Suppressor macrophage treated with lipopolysaccharide for 1 hour (primary cell): ENCODE measurements at places on chromosomes 5 and 9.

DNA sequence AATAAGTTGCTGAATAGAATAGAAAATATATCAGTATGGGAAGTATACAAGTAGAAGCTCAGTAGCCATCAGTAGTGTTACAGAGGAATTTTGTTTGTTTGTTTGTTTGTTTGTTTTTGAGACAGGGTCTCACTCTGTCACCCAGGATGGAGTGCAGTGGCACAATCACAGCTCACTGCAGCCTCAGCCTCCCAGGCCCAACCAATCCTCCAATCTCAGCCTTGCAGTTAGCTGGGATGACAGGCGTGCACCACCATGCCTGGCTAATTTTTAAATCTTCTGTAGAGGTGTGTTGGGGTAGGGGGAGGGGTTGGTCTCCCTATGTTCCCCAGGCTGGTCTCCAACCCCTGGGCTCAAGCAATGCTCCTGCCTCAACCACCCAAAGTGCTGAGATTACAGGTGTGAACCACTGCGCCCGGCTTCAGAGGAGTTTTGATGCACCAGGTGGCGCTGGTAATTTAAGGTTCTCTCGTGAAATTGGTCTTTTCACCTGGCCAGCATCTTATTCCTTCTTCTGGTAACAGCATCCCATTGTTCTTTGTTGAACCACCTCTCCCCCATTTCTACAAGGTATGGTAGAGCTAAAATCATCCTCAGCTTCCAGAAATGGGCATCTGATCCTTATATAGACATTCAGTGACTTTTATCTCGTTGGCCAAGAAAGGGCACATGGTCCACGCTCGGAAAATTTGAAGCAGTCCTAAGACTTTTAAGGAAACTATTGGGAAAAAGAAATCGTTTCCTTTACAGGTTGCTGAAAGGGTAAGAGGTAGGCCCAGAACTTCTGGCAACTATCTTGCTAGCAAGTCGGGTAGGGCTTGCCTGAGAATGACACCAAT, 157.1 kb downstream of the ARRDC3 start:
- no peak for DNase-seq

DNA sequence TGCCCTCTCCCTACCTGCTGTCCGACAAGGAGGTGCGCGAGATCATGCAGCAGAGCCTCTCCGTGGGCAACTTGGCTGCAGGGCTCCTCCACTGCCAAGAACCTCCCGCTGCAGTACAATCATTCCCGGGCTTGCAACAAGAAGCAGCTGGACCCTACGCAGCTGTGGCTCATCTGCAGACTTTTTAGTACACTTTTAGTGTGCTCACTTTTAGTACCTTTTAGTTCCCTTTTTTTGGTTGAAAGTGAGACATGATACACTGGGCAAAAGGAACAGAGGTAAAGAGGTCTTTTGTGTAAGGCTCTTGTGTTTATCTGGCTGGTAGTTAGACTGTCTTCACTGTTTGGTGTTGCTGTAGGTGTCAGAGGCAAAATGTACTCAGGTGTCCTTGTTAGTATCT, 58.1 kb upstream of the SPTLC1 start:
- DNase-seq: no peak

- peak; percentile 83 for DNase-seq
These were observed 16.2 kb downstream of the TRIM7 start for GRCh38 chr5:181188700-181189362.

DNA sequence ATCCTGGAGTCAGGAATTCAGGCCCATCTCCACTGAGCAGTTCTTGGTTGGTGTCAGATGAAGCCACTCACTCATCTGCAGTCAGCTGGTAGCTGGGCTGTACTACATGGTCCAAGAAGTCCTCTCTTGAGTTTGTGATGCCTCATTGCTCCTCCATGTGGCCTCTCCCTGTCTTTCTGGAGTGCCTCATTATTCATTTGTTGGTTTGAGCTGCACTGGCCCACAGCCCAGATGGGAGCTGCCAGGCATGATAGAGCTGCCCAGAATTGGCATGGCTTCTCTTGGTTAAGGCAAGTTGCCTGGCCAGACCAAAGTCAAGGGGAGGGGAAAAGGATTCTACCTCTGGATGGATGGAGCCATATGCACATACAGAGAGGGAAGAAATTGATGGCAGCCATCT, 8.0 kb downstream of the PTCD2 start:
- no peak for DNase-seq

GRCh38 chr5:75510836-75511434, 494 bp downstream of the CERT1 start:
- peak; percentile 53 for DNase-seq

GRCh38 chr9:121751686-121752445, 100.4 kb downstream of the DAB2IP start:
- DNase-seq: no peak

DNA sequence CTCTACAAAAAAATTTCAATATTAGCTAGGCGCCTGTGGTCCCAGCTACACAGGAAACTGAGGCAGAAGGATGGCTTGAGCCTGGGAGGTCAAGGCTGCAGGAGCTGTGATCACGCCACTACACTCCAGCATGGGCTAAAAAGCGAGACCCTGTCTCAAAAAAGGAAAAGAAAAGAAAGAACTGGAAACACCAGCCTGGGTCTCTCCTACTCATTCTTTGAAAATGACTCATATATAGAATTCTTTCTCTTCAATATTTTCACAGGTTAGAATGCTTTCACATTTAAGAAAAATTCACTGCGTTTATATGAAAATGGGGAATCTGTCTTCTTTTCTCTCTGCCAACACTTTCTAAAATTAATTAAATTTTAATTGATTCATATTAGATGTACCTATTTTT, 115.6 kb downstream of the TRPM6 start:
- no peak for DNase-seq

DNA sequence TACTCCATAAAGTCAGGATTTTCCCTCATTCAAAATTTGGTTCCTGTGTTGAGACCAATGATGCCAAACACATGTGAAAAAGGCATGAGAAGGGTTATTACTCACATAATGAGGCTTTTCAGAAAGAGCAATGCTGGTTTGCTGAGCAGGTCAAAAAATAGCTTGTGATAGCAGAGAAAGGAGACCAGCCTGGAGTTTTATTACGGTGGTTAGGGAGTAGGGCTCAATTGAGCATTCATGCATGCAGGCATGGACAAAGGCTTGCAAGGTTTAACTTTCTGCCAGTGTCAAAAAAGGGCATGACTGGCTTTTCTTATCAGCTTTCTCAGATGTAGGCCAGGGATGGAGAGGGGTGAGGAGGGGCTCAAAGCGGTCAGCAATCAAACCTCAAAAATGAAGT, 628.3 kb downstream of the DNAH5 start:
- no peak for DNase-seq

DNA sequence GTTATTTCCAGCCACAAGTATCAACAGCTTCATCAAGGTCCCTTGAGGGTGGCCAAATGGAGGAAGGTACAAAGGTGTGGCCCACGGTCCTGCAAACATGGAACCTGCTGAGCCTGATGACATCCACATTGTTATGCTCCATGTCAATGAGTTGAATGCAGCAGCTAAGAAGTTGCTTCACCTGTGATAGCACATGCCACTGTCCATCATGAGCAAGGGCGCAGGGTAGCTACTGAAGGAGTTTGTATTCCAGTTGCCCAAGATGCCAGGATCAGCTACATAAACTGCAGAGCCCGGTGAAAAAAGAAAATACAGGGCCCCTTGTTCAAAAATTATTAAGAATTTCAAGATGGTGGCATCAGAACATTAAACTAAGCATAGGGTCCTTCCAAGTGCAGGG, 24.2 kb downstream of the LSM11 start:
- no peak for DNase-seq

DNA sequence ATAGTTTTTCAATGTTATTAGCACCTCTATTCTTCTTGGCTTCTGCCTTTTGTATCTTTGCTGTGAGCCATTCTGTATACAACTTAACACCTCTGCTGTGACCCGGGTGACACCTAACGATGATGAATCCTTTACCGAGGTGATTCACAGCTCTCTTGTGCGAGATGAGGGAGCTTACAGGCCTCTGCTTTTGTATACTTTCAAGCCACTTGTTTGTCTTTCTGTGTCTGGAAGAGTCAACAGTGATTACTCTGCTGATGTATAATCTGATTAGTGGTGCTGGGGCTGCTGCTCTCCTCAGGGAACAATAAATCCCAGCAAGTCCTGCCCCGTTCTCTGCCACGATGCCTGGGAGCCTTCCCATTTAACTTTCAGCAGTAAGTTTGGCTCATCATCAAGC, 442.9 kb upstream of the SGCD start:
- DNase-seq: no peak

- no peak for DNase-seq
These were observed 1.2 kb downstream of the PURA start for GRCh38 chr5:140115186-140115500.

DNA sequence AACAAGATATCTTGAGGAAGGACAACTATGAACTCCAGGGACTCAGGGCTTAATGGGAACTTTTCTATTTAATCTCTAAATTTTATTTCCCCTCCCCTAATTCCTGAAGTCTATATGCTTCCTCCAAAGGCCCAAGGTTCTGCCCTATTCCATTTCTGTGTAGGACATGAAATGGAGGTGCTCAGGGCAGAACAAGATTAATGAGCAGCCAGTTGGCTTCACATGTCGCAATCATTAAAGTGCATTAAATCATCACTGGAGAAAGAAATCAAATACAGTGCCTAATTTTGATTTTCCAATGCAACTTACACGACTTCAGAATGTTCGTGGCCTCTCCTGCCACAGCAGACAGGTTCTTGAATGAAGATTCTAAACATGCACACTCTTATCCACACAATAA, 862.1 kb downstream of the PTPRD start:
- DNase-seq: no peak

- DNase-seq: no peak
These were observed 1019.5 kb downstream of the NR2F1-AS1 start for GRCh38 chr5:92561411-92561959.

DNA sequence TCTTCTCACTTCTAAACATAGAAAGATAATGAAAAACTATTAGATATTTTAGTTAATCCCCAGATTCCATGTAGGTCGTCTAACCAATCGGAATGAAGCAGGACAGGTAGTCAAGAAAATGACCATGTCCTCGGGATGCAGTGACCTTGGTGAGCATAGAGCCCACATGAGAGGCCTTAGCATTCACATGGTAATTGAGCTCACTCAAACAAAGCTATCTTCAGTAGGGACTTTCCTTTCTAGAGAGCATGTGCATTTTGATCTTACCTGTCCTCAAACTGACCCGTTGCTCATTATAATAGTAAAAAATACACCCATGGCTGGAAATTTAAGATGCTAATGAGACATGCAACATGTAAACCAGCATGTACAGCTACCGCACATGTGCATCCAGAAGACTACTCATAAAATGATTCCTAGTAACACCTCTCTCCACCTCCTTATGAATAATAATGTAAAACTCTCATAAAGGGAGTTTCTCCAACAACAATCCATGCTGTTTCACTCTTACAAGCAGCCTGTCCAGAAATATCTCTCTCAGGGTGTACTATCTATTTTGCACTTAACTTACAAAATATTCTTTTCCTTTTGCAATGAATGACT, 274.0 kb upstream of the CDH9 start:
- no peak for DNase-seq

DNA sequence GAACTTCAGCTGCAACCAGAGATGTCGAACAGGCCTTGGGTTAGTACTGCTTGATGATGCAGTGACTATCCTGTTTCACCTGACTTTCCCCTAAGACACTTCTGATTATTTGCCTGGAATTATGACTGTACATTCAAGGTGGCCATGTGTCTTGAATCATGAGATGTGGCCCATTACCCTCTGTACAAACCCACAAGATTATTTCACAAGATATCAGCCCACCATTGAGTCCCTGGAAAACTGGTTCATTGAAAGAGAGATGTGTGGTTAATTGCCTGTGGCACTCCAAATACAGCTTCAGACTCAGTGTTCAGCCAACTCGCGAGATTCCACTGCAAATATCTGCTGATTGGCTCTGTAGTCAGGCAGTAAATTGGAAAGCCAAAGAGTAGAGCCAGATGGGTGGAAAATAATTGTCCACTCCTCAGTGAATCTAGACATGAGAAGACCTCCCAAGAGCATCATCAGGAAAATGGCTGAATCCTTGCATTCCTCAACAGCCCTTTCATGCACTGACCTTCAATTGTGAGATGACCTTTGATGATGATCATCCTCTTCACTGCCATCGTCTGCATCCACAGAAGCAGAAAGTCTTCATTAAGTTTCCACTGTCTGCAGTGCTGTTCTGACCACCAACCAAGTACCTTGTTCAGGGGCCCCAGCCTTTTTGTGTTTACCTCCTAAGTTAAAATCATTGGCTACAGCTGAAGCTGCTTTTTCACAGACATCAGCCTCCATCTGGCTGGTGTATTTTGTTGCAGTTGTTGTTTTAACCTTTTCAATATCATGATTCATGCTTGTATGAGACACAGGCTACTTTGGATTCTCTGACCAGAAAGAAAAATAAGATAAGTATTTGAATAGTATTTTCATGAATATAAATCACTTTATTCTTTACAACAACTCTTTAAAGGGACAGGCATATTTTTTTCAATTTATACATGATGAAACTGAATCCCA, 75.2 kb downstream of the ESM1 start:
- DNase-seq: no peak

DNA sequence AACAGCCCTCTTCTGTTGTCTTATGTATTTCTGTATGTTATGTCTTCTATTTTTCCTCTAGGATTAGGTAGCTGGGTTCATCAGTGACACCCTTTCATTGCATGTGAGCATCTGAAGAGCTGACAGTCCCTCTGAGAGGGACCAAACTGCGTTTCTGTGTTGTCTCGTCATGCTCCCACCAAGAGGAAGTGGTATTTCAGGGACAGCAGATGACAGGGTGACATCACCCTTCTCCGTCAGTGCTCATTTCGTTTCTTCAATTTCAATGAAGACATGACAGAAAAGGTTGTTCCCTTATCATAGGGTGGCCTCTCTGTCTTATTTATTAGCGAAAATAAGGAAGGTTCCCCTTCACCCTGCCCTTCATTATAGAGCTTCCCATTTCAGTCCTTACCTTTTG, 225.9 kb upstream of the NR4A3 start:
- peak; percentile 96 for DNase-seq

DNA sequence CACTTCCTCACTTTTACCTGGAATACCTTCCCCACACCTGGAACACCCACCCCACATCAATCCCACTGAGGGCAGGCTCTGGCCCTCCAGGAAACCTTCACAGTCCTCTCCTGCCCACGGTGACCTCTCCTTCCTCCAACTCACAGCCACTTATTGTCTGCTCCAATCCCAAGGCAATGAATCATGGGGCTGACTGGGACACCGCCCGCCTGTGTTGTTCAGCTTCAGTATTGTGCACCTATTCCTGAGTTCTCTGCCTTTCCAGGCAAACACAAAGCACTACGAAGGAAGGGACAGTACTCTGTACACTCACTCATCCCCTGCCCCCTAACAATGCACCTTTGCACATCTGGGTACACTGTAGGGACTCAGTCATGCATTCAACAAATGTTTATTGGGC, 7.3 kb downstream of the PCDH1 start:
- no peak for DNase-seq

- DNase-seq: no peak
These were observed 102.9 kb upstream of the PPP1R26 start for GRCh38 chr9:135376511-135377265.

GRCh38 chr5:169637549-169638121, 560 bp downstream of the DOCK2 start:
- peak; percentile 48 for DNase-seq

GRCh38 chr5:69136293-69136692, 30.7 kb upstream of the CCNB1 start:
- DNase-seq: no peak
